H9 (cell line): ENCODE measurements at places on chromosomes 1 and 21. TPM values are rescaled to one million over a fixed set of nuclear protein-coding genes. Genes with fewer than 3 reads are reported as not detected.

DNA sequence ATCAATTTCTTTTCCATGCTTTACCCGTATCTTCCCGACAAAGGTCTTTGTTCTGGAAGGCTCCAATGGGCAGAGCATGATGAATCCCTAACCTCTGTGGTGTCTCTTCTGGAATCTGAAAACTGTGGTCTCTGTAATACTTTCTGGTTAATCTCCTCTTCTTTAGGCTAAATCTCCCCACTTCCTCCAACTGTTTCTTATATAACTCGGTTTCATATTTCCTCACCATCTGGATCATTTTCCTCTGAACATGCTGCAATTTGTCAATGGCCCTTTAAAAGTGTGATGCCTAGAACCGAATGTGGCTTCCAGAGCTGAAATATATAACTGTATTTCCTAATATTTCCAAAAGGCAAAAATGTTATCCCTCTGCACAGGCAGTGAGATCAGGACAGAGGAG lies 66.1 kb downstream of the ALG14 start:
- no peak for DNase-seq

DNA sequence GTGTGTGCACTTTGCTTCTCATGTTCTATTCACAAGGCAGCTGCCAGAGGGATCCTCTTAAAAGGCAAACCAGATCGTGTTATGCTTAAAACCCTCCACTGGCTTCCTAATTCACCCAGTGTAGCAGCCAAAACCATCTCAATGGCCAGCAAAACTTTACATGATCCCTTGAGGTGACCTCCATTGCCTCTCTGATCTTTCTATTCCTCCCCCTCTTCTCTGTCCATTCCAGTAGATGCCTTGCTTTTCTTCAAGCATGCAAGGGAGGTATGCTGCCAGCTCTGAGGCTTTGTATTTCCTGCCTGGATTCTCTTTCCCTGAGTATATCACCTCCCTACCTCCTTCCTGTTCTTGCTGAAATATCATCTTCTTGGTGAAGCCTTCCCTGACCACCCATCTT lies 93.2 kb upstream of the KCNK2 start:
- DNase-seq, result no peak

DNA sequence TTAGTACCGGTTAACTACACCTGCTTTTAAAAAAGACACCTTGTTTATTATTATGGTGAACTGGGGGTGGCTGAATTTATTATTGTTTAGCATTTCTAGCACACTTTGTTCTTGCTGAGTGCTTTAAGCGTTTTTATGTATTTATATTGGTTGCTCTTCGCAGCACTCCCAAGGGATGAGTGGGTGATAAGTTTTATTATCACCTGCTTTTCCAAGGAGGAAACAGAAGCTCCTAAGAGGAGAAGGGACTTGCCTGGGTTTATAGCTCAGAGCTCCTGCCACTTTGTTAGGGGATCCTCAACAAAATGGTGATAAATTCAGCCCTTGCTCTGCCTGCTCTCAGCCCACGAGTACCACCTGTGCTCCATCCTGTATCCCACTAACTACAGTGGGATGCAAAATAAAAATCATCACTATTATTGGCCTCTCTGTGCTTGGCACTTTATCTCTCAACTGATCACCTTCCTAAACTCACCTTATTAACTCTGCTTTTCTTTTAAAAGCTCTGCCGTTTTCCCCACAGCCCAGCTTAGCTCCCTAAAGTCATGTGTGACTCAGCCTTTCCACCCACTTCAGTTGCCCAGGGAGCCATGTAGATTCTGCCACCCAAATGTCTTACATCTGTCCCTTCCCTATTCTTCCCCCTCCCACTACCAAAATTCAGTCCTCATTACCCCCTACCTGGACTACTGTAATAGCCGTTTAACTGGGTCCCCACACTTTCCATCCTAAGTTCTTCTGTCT lies 44.5 kb downstream of the BCL9 start:
- no peak for DNase-seq

DNA sequence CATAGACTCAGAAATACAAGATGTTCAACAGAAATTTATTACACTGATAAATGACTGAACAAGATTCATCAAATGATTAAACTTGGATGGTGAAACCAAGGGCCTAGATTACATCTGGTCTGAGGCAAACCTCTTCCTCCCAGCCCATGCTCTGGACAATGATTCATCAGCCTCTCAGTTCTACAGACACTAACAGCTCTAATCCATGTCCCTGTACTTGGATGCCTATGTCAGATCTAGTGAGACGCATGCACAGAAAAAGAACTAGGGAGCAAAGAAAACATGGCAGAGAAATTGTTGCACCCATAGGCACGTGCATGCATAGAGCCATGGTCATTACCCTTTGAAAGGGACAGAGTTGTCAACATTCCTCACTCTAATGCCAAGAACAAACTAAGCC lies 250.1 kb downstream of the KCNH1 start:
- no peak for DNase-seq

DNA sequence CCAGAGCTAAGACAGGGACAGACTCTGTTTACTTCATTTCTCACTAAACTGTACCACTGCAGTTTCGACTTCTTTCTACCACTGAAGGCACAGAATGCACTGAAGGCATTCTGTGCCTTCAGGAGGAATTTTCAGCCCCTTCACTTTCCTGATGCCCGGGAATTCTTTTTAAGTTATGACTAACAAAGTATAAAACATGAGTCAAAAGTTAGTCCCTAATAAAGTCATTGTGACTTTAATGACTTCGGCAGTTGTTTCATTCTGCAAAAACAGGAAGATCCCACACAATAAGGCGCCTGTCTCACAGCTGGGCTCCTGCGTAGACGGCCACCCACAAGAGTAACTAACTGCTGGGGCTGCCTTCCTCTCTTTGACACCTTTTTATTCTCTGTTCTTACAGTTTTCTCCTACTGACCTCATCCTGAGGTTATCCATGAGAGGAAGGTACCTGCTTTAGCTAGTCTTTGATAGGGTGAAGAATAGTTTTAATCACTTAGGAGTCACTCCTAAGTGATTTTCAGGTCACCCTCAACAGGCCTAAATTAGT lies 183.9 kb upstream of the SGIP1 start:
- DNase-seq, result no peak

DNA sequence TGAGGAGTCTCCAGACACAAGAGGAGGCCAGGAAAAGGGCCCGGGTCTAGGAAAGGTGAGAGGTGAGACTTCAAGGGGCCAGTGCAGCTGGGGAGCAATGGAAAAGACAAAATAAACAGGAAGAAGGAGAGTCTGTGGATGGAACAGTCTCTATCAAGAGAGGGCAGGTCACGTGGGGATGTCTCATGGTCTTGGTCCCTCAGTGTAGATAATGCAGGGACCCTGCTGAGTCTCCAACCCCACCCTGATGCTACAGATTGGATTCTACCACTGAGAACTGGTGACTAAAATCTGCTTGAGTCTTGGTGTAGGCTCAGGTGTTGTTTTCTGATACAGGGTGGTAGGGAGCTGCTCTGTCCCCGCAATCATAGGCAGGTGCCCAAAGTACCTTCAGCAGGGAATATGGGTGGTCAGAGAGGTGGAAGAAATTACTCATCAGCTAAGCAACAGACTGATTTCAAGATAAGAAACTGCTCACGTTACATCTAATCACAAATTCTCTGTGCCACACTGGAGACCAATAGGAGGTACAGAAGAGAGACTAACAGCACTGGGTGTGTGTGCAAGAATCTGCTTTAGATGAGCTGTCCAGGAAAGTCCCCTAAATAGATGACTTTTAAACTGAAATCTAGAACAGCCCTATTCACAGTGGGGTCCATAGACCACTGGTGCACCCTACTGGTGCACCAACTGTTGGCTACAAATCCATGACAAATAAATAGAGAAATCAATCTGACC lies 101.5 kb upstream of the TLR5 start:
- peak; percentile 4 for DNase-seq

DNA sequence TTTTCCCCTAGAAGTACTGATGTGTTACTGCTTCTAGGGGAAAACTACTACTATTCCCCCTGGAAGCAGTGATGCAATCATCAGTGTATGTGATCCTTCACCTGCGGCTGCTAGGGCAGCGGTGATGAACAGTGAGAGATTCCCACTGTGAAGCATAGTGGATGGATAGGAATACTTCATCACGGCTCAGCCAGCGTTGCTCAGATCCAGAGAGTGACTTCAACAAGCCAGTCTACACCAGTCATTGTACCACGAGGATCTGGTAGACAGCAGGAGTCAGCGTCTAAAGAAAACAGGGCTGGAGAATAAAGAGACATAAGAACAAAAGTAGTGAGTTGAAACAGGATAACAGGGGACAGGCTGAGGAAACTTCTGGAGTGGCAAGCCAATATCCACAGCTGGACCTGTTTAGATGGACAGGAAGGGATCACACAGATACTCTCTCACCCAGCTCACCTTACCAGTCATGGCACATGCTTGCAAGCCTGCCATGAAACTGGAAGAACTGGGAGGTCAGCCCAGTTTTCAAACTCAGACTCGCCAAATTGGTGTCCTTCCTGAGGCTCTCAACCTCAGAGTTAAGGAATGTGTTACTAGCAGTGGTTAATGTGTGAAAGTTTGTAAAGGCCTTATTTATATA lies 42.4 kb upstream of the LRRC52 start:
- no peak for DNase-seq

GRCh38 chr1:169141356-169141755 lies 34.9 kb downstream of the ATP1B1 start:
- no peak for DNase-seq

- DNase-seq, result no peak
Observed at GRCh38 chr1:233277637-233278606, 17.6 kb downstream of the PCNX2 start.

DNA sequence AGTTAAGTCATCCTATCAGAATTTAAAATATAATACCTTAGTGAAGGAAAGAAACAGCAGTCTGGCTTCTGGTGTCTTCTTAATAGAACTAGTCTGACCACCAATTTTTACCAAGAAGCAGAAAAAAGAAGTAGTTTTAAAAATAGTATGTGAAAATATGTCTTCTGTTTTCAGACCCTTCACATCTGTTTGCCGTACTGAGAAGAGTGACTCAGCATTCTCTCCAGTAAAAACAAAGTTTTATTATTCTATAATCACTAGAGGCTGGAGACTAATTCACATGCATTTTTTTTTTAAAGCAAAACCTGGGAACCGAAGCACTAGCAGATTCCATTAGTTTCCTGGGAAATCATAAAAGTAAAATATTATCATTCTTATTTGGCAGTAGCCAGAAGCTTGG lies 163.8 kb downstream of the COL24A1 start:
- DNase-seq, result no peak

DNA sequence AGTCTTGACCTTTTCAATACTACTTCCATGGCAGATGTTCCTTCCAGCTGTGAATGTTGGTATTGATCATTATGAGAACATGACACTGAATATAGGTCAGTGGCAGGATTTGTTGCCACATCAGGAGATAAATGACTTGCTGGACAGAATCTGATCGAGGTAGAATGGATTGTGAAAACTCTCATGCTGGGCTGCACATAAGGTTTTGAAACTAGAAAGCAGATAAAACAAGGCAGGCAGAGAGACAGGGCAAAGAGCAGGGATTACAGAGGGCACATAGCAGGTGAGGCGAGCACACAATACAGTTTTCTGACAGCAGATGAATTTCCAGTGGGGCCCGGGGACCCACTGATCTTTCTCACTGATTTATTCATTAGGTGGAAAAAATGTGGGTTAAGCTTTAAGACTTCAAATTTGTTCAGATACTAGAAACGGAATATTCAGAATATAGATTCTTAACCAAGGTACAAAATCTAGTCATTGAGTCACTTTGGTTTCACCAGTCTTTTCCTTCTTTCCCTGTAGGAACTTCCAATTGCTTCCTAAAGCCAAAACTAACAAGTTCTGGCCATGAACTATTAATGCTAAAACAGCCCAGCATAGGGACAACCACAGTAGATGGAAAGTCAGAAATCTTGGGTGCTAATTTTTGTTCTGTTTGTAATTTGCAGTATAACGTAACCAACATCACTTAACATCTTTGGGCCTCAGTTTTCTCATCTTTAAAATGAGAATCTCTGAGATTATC lies 296.0 kb upstream of the PTBP2 start:
- DNase-seq, result no peak

DNA sequence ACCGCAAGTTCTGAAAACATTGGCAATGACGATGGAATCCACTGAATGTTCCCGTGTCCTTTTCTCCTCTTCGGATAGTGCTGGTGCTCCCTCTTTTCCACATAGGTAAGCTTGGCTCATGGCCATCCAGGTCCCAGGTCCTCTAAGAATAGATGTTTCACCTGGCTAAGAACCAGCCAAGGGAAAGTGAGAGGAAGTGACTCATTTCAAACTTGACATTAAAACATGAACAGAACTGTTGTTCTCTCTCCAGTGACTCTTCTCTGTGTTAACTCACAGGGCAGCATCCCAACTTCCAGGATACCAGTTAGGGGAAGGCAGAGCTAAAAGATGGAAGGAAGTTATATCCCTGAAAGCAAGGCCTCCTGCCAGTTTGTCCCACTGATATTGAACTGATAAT lies 493.8 kb upstream of the CHRM3 start:
- DNase-seq, result no peak

DNA sequence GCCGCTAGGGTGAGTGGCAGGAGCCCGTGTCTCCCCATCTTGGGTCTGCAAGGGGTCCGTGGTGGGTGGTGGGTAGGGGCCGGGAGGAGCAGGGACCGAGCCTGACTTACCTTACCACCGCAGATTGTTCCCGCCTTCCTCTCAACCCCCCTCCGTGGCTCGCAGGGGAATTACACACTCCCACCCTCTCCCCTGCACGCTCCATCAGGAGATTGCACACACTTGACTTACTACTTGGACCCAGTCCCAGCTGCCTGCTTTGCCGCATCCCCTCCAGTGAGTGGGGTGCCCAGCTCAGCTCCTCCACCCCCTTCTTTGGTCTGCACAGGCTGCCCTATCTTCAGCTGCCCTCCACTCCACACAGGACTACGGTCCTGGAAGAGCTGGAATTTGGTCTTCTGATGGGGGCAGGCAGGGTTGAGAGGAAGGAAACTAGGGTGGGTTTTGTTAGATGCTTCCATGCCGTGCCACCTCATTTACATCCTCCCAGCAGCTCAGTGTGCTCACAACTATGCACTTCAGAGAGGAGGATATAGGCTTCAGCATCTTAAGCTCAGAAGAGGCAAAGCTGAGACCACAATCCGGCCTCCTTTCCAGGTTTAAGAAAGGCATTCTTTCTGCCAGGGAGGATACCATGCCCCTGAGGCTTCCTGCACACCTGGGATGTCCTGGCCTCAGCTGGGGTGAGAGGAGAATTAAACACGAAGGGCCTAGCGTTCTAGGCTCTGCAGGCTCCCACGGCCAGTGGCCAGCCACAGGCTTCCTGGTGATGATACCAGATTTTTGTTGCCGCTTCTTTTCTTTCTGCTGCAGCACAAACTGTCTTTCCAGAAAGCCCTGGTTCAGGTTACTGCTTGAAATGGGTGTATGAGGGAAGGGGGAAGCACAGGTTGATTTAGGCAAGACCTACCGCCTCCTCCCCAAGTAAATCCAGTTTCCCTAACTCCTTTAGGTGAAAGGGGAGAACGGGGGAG lies 2.3 kb downstream of the KCNC4 start:
- DNase-seq, result peak; percentile 34

TCHH gene
- total RNA-seq, result not detected in 2 replicates

LRRIQ3 gene
- 0.26 and 0.48 TPM in 2 replicates for total RNA-seq

CXADR gene
- total RNA-seq, result 150 and 152 TPM in 2 replicates

RCSD1 gene
- 0.13 and 0.26 TPM in 2 replicates for total RNA-seq

OR6N1 gene
- total RNA-seq, result not detected in 2 replicates

POFUT2 gene
- 32.1 and 34.8 TPM in 2 replicates for total RNA-seq
